ENCODE measurements at places on chromosomes 2 and 18. TPM values are rescaled to one million over a fixed set of nuclear protein-coding genes. Genes with fewer than 3 reads are reported as not detected.

The REEP1 gene
- 0.20 TPM for total RNA-seq

- no peak for DNase-seq
Measured at GRCh38 chr2:182824056-182824766, 42.2 kb downstream of the FRZB start.

GRCh38 chr2:36485521-36485920 lies 112.4 kb downstream of the FEZ2 start:
- peak; percentile 86 for DNase-seq

DNA sequence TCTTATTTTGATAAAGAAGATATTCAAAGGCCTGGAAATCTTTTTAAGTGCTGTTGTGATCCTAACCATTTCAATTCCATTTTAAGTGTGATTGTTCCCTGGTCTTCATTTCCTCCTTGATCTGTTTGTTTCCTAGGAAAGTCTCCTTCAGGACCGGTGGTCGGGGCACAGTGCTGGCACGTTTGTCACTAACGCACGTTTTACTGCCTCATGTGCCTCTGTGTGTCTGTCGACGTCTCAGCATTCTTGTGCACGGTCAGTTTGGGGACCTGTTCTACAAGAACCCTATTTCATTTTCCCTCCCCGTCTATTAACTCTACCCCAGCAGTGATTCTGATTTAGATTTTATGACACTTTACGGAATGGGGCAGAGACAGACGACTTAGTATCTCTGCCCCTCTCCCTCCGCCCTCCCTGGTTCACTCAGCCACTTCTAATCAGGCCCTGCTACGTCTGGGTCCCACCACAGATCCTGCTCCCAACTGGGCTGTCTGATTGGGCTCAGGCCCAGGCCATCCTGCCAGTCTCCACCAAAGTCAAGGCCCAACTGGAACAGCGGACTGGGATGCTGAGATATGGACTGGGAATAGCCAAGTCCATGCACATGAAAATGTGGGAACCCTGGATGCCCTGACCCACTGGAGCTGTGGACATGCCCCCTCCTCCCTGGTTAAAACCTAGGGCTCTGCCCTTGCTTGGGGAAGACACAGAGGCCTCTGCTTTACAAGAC lies 95.6 kb downstream of the TWIST2 start:
- DNase-seq: no peak

DNA sequence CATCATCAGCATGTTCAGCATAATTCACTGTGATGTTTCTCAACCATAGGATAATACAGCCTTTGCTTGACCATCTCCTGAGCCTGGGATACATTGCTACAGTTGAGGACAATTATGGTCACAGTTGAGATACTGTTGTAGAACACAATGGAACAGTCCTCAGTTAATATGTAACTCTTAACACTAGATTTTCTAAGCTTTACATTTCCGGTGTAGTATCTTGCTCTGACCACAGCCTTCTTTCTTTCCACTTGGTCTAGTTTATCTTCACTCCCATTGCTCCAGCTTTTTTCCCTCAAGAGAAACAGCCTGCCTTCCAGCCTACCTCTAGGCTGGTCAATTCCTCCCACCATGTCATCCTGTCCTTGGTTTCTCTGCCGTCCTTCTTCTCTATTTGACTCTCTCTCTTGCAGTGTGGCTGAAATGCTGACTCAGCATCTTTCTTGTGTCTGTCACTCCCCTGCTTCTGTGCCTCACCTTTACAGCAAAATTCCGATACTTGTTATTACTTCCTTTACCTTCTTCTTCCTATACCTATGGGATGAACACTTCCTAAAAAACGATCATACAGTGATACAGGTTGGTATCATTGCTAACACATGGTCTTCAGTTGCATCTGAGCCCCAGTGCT lies 80.5 kb downstream of the CTNNA2 start:
- no peak for DNase-seq

All from Caki2 (cell line).